MG63 (cell line): ENCODE measurements at places on chromosomes 2 and 18.

DNA sequence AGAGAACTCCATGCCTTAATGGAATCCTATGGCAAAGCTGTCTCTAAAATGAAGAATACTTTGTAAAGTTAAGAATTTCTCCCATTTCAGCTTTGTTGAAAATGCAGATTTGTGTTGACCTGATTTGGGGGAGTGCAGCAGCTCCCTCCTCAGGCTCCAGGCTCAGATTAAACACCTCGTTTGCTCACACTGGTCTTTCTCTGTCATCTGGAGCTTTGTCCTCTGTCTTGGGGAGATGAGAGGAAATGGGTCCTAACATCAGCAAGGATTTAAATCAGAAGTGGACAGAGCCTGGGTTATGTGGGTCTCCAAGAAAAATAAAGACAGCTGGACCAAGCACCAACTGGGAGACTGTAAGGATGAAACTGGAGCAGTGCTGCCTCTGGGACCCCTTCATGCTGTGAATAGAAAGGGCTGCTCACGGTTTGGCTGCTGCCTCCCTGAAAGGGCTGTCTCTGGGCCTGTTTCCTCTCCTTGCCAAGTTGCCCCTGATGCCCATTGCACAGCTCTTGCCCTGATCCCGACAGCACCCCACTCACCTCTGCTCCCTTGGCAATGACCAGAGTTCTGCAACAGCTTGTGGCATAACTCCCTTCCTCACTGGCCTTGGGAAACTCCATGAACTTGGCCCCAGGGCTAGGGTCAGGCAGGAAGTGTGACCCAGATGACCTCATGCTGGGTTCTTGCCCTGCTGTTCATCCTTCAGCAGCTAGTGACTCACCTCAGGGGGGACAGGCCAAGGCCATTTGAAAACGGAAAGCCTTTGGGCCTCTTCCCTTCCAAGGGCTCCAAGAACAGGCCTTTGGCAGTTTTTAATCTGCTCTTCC lies 197.2 kb downstream of the CYP26B1 start:
- DNase-seq: peak; percentile 98

DNA sequence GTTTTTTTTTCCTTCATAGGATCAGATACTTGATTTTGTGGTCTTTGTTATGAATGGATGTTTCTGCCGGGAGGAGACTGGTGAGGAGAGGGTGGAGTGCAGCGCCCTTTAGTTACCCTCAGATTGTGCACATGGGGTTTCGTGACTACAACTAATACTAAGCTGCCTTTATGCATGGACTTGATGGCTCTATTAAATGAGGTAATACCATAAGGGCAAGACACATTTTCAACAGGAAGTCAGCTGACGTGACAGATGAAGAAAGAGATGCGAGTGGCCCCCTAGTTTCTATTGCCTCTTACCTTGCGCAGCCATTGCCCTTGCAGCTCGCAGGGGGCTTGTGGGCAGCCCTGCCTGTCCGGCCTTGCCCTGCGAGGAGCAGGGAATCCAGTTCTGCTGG lies 24.4 kb downstream of the ZNF407 start:
- no peak for DNase-seq

DNA sequence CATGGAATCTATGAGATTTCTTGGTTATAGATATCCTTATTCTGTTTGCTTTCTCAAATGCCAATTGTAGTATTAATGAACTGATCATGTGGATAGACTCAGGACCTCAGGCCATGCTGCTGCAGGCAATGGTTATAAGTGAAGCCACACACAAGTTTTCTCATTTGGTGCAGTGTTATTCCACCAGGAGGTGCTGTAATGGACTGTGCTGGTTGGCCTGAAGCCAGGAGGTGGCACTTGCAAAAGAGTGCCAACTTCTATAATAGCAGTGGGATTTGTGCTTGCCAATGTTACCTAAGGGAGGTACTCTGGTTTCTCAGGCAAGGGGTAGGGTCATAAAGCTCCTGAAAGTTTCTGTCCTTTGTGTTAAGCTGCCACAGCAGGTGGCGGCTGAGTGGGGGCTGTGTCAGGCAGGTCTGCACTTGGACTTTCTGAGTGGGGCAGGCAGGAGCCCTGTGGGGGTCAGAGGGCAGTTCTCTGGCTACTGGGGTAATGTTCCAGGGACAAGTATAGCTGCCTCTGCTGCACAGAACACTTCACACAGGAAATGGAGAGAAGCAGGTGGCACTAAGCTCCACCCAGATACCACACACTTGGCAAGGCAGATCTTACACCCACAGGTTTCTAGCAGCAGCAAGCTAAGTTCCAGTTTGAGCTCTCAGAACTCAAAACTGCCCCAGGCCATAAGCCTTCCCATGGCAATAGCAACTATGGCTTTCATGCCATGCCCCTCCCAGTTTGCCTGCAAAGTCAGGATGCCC lies 352.6 kb upstream of the CWC22 start:
- DNase-seq: peak; percentile 3

DNA sequence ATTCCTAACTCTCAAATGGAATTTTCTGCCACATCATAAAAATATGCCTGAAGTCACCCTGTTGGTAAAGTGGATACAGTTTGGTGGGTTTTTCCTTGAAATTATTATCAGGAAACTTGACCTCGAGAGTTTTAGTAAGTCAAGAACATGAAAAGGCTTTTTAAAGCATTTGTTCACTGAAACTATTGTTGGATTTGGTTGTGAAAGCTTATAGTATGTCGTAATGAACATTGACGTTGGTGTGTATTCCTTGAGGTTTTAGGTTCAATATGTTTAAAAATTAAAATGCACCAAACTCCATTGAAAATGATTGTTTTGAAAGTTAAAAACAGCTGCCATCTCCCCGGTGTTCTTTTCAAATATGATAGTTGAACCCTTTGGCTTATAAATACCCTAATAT lies 30.8 kb downstream of the AOX1 start:
- DNase-seq: no peak

DNA sequence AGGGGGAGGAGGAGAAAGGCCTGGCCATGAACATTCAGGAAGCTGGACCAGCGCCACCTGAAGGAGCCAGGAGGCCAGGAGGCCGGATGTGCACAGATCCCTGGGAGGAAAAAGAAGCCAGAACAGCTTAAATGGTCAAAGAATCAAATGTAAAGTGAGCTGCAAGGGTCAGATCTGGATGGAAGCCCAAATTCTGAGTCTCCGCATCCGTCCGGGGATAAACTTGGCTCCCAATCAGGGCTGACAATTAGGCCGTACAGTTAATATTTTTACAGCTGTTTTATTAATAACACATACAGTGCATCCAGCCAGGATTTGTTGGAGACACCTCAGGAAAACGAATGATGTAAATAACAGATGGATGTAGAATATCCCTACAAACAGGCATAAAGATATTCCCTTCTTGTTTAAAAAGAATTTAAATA lies 495.1 kb upstream of the TCF4 start:
- peak; percentile 74 for DNase-seq

DNA sequence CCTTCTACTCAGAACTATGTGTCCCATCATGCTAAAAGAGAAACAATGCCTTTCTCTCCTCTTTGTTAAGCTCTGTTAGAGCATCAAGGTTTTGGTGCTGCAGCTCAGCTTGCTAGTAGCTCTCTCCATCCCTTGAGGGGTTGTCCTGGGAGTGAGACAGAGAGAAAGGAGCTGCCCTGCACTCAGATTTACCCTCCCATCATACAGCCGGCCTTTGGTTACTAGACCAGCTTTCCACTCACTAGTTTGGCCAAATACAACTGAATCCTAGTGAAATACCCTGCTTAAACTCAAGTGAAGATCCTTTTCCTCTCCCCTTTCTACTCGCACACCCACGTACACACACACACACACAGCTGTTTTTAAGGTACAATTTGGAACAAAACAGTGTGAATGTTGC lies 2.3 kb upstream of the CHN1 start:
- DNase-seq: no peak

GRCh38 chr18:55338978-55339650 lies 248.9 kb downstream of the TCF4 start:
- no peak for DNase-seq

- DNase-seq: no peak
These were observed 87.4 kb downstream of the ITSN2 start for GRCh38 chr2:24272907-24273306.

- no peak for DNase-seq
These were observed 360.4 kb downstream of the ZNF516 start for GRCh38 chr18:76134628-76135027.

GRCh38 chr2:30403592-30404312 lies 43.3 kb upstream of the LCLAT1 start:
- no peak for DNase-seq

DNA sequence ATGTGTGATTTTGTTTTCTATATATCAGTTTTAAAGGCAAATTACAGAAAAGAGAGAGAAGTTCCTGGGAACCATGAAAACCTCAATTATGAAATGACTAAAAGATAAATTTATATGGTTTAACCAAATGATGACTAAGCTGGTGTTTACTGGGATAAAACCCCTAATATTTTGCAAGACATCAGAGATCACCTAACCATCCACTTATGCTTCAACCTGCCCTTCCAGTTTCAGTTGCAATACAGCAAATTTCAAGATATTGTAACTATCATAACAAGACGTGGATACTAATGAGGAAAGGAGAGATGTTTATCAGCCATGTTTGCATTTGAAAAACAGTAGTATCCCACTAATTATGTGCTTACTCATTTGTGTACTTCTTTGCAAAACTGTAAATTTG lies 108.2 kb downstream of the GAREM1 start:
- DNase-seq: no peak

GRCh38 chr18:47999801-48000248 lies 69.4 kb upstream of the SMAD2 start:
- no peak for DNase-seq

GRCh38 chr2:123958011-123958410 lies 67.1 kb upstream of the CNTNAP5 start:
- DNase-seq: peak; percentile 10

DNA sequence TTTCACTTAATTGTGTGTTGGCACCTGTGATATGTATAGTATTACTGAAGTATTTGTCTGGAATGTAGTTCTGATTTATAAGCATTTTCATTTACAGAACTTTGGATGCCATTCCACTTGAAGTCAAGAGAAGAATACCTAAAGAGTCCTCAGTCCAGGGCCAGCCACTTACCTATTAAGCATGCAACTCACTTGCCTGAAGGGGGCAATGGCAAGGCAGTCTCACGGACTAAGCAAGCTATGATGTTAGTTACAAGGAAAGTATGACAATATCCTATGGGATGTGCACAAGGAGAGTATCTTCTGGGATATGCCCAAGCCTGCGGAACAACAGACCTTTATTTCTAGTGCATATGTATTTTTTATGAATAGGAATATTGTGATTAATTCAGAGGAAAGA lies 369.4 kb upstream of the GCFC2 start:
- no peak for DNase-seq

DNA sequence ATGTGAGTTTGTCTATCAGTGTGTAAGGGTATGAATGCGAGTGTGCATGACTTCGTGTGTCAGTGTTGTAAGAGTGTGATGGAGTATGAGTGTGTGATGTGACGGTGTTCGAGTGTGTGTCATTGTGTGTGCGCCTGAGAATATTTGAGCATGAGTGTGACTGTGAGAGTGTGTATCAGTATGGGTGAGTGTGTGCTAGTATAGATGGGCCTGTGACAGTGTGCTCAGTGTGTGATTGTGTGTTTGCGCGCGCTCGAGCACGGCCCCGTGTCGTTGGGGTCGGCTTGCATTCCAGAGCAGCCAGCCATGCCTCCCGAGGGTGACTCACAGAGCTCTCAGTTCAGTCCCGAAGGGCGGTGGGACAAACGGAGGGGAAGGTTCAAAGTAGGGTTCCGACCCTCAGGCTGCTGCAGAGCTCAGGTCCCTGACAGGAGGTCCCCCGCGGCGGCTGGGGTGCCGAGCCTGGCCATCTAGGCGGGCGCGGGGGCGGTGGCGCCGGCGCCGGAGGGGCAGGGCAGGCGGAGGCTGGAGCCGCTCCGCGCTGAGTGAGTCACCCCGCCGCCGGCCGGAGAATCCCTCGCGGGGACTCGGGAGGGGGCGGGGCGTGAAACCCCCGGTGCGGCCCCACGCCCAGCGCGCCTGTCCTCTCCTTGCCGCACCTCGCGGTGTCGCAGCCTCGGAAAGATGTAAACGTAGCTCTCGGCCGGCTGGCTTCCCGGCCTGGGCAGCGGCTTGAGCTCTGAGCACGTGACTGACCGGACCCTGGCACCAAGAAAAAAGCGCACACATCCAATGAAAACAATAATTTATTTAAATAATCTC lies 3.8 kb downstream of the DLX2 start:
- peak; percentile 91 for DNase-seq

GRCh38 chr2:88680266-88680902 lies 11.1 kb upstream of the RPIA start:
- DNase-seq: no peak

DNA sequence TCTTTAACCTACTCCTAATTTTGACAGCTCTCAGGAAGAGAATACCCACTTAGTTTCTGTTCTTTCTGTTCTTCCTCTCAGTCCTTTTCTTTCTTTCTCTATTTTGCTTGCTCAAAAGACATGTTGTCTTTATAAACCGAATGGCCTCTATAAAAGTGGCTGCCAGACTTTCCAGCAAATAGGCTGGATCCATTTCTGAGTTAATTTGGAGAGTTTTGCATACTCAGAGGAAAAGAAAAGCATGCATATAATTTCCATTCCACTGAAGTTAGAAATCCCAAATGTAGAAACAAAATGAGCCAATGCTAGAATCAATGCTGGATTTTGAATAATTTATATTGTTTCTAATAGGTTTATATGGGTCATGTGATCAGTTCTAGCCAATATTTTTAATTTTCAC lies 65.9 kb downstream of the FAM124B start:
- no peak for DNase-seq

GRCh38 chr18:41165625-41166024 lies 789.4 kb upstream of the PIK3C3 start:
- no peak for DNase-seq

DNA sequence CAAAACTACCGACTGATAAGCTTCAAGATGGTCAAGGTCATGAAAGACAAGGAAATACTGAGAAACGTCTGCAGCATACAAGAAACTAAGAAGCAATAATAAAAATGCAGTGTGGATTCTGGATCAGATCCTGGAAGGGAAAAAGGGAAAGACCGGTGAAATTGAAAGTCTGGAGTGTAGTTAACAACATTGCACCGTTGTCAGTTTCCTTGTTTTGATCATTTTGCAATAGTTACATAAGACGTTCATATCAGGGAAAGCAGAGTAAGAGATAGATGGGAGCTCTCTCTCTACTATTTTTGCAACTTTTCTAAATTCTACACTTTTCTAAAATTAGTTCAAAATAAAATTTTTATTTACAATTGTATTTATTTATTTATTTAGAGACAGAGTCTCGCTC lies 15.0 kb upstream of the ZNF407 start:
- DNase-seq: no peak
